ENCODE measurements at places on chromosomes 6 and 20. TPM values are rescaled to one million over a fixed set of nuclear protein-coding genes. Genes with fewer than 3 reads are reported as not detected.

The OR2H2 gene
- not detected for polyA plus RNA-seq

The GUCA1A gene
- polyA plus RNA-seq, result not detected

GRCh38 chr6:150195996-150196417 lies 53.2 kb downstream of the PPP1R14C start:
- no peak for DNase-seq

DNA sequence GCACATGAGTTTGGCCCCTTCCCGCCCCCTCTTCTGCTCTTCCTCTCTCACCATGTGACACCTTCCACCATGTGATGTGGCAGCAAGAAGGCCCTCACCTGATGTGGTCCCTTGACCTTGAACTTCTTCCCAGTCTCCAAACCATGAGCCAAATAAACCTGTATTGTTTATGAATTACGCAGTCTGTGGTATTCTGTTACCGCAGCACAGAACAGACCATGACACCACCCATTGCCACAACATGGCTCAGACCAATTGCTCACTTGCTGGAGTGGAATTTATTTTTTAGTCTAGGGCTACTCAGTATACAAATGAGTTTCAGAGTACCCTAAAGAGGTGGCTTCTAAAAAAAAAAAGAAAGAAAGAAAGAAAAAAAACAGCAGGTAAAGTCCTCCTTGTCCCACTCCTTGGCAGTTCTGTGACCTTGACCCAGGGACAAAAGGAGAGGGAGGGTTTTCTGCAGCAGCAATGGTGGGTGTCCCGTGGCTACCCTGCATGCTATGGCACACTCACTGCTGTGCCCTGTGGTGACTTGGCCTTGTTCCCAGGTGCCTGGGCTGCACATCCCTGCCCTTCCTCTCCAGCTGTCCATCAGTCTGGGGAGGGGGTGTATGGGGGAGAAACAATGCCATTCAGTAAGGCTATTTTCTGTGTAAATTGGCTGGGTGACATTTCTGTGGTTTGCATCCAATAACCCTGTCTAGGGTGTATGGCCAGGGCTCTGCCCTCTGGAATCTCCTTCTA lies 5.4 kb upstream of the VSX1 start:
- no peak for DNase-seq

- no peak for DNase-seq
Observed at GRCh38 chr6:51349857-51350256, 531.2 kb downstream of the TFAP2B start.

DNA sequence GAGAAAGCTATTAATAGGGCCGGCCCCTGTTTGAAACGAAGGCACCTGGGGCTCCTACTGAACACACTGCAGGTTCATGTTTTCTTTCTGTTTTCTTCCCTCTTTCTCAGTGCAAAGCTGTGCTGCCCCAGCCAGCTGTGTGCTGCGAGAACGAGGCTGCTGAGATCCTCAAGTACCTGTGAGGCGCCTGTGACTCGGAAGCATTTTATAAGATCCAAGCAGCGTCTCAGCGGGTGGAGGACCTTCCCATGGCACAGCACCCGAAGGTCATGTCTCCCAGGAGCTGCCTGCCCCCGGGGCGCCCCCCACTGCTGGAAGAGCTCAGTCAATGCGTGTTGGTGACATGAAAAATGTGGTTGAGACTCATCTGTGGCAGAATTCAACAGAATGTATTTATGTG lies 66.3 kb downstream of the SMOC2 start:
- no peak for DNase-seq

DNA sequence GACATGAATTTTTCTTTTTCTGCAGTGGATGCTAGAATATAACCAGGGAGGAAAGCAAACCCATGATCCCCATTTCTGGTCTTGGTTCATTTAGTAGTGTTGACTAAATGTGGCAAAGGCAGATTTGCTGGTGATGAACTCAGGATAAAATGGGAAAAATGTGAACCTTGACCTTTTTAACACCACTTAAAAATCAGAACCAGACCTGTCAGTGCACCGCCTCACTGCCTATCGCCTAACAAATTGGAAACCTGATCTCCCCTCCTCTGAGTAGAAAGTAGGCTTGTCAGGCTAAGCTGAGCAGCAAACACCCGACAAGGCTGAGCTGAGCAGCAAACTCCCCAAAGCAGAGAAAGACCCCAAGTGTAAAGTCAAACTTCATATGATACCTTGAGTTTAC lies 254.8 kb downstream of the FOXC1 start:
- DNase-seq, result no peak

DNA sequence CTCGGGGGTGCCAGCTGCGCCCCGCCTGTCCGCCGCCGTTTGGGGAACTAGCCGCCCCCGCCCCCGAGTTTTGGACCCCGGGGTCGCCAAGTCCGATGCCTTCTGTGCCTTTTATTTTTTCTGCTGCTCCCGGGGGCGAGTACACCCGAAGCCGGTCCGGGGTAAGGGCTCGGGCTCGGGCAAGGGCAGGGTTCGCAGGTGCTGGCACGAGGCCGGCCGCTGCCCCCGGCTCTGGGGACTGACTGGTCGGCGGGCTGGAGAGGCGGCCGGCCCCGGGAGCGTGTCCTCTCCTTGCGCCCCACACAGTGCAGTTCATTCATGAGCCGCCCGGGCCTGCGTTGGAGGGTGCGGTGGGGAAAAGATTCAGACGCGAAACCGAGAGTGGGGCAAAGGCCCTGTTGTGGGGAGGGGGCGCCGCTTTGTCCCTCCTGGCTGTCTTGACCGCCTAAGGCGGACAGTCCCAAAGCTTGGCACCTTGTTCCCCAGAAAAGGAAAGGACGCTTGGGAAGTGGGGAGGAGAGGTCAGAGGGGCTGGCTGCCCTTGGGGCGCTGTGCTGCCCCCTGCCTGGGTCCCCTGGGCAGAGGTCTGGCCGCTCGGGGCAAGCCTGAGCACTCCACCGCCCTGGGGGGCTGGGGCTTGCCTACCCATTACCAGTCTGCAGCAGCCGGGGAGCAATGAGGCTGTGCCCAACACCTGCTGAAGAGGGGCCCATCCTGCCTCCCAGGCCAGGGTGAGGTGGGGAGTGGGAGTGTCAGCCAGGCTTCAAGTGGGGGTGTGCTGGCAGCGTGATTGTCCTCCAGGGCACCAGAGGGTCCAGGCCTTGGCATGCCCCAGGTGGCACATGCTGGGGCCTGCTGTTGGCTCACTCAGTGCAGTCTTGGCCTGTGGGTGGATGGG lies 915 bp downstream of the TMEM63B start:
- DNase-seq, result no peak

DNA sequence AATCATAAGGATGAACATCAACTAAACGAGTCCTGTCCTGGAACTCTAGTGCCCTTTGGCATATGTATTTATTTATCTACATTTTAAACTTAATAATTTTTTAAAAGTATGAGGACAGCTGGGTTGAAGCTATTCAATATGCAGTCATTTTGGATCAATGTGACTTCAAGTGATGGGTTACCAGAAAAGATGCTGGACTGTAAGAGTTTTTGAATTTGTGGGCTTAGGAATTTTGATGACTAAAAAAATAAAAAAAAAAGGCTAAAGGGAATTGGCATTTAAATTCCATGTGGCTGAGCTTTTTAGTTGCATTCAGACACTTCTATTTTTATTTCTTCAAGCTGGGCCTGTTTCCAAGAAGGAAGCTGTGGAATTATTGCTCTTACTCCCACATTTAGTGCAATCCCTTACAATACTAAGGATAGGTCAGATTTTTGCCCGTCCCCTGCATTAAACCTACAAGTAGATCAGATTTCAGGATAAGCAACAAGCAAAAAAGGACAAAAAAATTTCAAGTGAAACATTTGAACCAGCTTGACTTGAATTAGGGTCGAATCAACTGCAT lies 704.2 kb upstream of the CITED2 start:
- DNase-seq, result no peak

DNA sequence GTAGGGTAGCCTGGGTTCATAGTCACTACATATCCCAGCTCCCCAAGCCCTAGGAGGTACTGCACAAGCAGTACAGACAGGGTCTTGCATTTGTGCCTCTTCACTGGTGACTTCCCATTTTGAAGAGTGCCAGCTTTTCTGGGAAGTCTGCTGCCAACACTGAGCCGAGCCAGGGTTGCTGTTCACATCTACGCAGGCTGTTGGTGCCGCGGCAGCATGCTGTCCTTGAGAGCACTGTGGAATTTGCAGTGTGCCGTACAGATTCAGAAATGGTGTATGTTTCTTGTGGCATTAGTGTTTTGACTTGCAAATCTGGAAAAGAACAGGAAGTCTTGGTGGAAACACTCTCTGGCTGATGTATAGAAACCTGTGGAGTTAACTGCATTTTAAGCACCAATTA lies 67.5 kb downstream of the JARID2 start:
- no peak for DNase-seq
